Transverse colon (tissue), 4 donors: ENCODE measurements at places on chromosomes 4 and X.

- DNase-seq = no peak
Observed at GRCh38 chr4:55598641-55599040, 6.6 kb upstream of the PDCL2 start.

DNA sequence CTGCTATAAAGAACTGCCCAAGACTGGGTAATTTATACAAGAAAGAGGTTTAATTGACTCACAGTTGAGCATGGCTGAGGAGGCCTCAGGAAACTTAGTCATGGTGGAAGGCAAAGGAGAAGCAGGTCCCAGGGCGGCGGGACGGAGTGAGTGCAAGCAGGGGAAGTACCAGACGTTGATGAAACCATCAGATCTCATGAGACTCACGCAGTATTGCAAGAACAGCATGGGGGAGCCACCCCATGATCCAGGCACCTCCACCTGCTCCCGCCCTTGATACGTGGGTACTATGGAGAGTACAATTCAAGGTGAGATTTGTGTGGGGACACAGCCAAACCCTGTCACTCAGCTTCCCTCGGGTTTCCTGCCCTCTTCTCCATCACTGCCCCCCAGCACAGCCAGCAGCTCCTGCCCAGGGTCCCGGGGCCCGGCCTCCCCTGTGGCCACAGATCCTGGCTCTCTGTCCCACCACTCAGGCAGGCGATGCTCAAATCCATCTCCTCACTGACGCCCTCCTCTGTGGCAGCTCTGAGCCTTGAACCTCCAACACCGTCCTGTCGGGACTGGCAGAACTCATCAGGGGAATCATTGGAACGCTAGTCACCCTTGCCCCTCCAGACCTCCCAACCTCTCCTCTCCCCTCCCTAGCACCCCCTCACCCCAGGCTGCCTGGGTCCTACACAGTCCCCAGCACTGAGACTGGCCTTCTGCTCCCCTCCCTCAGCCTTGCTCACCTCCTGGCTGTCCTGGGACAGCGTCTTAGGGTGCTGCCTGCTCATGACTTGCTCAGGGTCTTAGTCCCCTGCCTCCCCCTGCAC is 37.6 kb downstream of the FGFRL1 start:
- no peak for DNase-seq

DNA sequence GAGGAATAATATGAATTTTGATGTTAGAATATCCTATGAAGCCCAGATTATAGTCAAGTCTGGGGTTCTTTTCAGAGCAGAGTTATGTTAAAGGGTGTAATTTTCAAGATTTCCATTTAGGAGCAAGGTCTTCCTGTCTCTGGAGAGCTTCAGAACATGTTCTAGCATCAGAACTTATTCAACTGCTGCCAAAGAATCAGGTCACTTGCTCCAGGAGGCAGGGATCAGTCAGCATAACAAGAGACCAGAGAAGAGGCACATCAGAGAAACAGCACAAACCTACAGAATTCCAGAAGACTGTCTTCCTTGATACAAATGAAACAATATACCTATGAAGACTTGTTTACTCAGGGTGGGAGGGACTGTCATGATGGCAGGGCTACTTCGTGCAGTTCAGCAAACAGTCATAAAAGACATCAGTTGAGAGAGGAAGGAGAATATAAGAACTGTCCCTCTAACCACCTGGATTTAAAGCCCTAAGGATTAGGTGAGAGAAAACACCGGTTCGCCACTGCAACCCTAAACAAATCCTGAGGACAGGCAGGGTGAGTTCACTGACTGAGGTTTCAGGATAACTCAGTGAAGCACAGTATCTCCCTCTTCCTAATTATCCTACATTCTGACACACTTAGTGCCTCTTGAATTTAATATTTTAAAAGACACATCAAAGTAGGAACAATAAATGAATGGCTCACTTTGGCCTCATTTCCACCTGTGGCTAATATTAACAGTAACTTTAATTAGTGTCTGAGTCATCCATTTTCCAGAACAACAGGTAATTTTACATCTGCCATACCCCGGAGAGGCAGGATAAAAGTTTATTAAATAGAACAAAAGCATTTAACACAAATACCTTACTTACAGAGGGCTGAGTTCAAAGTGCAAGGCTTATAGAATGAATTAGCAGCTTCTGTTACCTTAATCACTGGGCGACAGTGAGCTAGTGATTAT is 93.0 kb downstream of the HDAC8 start:
- DNase-seq = no peak

DNA sequence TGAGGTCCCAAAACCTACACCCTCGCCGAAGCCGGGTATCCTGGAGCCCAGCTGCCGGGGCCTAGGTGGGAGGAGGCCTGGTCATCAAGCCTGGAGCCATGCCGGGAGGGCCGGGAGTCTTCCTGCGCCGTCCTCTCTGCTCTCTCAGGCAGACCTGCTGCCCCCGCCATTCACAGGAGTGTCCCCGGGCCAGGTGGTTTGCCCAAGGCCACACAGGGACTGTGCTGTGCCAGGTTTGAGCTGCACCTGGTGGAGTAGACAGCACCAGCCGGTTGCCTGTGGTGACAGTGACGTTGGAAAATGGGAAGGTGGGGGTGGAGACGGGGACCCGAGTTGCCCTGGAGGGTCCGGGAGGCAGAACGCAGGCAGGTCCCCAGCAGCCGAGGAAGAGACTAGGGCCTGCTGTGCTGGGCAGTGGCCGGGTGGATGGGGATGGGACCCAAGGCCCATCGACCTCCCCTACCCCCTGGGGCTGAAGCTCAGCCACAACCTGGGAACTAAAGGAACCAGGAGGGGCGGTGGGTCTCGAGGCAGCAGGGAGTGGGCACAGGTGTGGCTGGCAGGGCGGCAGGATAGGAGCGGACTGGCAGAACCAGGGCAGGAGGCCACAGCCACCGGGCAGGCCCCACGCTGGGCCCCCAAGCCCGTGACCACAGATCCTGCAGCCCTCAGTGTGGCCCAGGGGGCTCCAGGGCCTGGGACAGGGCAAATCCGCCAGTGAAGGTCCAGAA is 9.5 kb downstream of the DOK7 start:
- no peak for DNase-seq

DNA sequence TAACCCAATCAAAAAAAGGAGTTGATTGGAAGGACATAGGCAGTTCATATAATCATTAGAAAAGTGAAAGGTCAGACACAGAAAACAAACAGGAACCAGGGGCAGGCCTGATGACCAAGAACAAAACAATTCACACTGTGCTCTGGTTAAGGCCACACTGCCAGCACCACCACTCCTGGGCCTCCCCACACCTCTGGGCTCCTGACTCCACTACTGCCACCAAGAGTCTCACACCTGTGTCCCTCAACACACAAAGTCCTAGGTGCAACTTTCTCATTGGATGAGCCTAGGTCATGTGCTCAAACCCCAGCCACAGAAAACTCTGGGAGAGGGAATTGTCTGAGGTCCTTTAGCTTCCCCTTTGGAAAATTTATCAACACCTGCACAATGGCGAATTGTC is 11.1 kb upstream of the FAM9C start:
- no peak for DNase-seq

DNA sequence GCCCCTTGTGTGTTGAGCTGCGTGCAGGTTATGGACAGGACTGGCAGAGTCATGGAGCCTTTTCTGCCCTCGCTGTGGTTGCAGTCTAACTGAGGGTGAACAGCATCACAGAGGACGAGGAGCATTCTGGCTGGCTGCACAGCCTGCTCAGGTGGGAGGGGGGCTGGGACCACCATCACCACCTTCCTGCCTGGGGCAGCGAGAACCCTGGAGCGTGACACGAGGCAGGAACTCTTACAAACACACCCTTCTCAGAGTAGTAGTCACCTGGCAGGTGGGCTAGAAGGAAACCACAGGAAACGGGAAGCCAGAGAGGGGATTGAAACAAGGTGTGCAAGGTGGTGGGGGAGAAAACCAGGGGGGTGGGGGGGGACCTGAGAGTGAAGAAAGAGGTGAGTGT is 25.6 kb downstream of the TKTL1 start:
- no peak for DNase-seq

- no peak for DNase-seq
Observed at GRCh38 chr4:93203708-93204107, 624.8 kb upstream of the ATOH1 start.
